ENCODE measurements at places on chromosomes 5 and 9.

DNA sequence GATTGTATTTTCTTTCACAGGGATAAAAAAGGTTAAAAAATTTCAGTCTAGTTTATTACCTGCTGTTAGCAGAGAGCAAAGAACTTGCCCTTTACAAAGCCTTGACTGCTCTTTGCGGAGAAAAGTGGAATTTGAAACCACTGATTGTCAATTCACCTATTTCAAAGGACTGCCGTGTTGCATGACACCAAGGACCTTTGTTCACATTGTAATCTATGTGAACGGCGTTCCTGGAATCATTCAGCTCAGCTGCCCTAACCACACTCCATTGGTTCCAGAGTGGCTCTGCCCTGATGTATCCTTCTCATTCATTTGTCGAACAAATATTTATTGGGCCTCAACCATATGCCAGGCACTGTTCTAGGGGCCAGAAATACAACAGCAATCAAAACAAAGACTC lies 377.5 kb upstream of the RFX3 start:
- no peak for DNase-seq

- no peak for DNase-seq
Measured at GRCh38 chr5:66367814-66368541, 223.9 kb downstream of the SREK1 start.

GRCh38 chr9:121498150-121498486 lies 1.5 kb downstream of the GGTA1 start:
- DNase-seq, result peak; percentile 70

DNA sequence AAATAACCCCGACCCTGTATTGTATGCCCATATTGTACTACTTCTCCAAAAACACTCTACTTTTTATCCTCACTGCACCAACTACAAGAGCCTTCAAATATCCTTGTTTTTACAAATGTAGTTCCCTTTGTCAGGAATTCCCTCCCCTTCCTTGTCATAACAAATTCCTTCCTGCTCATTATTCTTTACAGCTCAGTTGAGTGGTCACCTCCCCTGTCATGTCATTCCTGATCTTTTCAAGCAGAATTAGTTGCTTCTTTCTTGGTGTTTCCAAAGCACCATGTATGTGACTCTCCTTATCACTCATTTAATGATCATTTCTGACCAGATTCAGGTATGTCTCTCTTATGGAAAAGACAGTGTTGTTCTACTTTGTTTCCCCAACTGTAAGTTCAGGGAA lies 194.2 kb upstream of the SMC2 start:
- DNase-seq, result no peak

DNA sequence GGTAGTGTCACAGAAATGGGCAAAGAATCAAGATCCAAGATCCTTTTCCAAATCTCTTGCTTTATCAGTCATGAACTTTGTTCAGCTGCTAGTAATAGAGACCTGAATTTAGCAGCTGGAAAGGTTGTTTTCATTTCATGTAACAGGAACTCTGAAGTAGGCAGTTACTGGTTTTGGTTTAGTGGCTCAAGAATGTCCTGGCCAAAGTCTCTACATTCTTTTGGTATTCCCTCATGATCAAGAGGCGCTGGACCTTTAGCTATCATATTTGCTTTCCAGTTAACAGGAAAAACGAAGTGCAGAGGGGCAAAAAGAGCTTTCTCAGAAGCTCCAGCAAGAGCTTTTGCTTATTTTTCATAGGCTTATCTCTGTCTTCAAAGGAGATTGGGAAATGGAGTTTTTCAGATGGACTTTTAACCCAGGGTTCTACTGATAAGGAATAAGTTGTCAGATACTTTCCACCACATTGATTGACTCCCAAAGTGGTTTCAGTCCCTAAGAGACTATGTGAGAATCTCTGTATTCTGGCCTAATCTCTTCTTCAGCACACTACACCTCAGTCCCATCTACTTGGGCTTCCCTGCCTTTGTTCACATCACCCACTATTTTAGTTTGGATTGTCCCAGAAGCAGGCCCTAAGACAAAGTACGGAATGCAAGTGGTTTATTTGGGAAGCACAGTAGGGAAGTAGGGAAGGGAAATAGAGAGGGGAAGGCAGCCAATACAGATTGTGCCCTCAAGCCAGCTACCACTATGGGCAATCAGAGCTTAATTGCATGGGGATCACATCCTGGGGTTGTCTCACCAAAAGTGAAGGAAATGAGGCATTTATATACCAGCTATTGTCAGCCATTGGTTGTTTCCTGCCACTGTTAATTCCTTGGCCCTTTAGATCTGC lies 359.3 kb downstream of the LRRC70 start:
- DNase-seq, result peak; percentile 40

DNA sequence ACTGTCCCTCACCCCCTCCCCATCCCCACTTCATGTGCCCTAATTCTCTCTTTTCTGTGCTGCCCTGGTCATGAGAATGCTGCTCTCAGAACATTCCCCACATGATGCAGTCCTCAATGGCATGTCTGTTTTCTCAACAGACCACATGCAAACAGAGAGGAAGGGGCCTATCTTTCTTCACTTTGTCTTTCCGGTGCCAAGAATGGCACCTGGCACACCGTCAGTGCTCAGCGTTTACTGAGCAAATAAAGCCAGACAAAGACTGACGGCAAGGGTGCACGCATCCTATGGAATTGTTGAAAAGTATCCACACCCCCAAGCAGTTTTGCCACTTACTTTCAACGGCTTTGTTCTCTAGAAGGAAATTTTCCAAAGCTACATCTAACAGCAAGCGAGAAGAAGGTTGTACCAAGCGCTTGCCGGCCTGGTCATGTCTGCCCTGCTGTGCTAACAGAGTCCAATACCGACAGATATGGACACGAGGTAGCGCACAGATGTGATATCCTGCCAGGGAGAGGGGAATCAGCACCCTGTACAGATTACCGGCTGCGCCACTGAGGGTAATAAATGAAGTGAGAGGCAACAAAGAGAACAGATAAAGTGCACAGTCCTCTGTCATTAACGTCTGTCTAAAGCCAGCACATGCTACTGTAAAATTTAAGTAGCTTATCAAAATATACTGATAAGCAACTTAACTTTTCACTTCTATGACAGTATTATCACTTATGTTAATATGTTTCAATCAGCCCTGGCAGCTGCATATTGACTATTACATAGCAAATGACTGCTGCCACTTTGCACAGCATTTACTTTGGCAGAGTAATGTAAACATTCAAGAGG lies 251.7 kb downstream of the DENND1A start:
- no peak for DNase-seq

DNA sequence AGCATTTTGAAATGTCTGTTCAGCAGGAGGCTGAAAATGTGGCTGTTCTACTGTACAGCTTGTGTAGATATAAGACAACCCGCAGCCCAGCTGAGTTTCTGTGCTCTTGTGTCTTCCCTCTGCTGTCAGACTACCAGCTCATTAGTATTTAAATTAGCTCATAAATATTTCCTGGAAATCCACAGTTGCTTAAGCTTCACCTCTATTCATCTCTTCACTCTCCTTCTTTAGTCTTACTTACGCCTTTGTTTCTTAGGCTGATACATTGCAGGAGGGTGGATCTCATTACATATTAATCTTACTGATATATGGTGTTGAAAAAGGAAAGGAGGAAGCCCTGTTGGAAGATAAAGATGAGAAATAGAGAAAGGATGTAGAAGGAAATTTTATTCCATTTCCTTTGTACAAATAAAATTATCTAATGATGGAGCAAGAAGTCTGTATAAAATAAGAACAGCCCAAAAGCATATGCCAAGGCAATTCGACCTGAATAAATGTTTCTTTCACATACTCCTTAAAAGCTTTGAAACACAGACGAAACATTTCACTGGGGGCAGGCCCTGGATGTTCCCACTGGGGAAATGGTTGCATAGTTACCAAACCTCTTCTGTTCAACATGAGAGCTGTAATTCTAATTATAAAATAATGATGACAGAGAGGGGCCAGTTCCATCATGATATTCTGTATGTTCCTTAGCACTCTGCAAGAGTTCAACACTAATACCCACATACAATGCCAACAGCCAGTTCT lies 111.8 kb upstream of the APC start:
- no peak for DNase-seq

- DNase-seq, result no peak
Measured at GRCh38 chr5:155148694-155149093, 135.1 kb downstream of the KIF4B start.

DNA sequence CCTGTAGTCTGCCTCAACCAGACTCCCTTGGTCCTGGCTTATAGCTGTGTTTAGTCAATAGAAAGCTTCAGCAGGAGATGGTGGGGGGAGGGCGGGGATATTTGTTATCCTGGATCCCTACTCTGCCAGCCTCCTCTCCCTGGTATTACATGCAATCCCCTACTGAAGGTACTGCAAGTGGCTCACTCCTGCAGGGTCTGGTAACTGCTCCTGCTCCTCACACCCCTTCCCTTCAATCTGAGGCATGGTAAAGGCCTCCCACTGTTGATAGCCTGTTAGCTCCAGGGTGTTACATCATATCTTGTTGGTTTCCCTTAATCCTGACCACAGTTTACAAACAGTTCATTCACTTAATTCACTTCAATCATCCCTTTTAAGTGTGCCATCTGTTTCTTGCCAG lies 137.5 kb downstream of the AP3B1 start:
- no peak for DNase-seq

DNA sequence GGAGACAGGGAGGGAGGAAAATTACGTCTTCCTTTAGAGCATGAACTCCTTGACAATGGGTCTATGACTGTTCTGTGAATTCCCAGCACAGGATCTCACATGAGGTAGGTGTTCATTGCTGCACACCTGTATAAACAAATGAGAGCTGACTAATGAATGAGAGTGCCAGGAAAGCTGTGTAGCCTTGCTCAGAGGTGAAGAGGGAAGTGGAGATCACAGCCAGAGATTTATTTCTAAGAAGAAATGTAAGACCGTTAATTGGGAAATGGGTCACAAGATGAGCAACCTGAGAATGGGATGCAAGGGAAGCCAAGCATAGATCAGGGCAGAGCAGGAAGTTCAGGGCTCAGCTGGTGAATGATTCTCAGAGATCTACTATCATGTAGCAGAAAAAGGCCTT lies 295.1 kb downstream of the CDK5RAP2 start:
- no peak for DNase-seq

DNA sequence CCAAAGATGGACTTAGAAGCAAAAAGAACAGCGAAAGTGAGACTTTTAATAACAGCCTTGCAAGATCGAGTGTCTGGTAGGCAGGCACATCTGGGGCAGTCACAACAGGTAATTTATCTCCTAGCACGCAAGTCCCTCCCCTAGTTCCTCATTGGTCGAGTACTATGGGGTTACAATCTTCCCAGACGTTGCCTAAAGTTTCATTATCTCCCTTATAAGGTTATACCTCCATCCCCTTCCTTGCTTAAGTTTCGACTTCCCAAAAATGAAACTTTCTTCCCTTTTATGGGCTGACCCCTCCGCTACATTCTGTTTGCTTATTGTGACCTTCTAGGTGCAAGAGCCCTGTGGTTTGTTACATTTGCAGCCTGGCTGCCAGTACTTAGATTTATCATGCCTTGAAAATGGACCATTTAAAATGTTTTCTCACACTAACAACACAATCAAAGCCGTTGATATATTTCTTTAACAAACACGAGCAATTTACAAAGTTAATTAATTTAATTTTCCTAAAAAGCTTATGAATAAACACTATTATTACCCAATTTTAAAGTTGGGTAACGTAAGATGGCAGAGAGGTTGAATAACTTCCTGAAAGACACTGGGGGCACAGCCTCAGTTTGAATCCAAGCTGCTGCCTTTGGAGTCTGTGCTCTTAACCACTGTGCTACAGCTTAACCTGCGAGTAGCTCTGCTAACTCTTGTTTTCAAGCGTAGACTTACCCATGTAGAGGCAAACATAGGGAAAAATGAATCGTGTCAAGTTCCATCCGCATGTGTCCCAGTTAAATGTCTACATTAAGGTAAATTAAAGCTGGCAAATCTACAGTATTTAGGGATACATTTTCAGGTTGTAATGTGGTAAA lies 91.7 kb downstream of the EDIL3 start:
- no peak for DNase-seq

DNA sequence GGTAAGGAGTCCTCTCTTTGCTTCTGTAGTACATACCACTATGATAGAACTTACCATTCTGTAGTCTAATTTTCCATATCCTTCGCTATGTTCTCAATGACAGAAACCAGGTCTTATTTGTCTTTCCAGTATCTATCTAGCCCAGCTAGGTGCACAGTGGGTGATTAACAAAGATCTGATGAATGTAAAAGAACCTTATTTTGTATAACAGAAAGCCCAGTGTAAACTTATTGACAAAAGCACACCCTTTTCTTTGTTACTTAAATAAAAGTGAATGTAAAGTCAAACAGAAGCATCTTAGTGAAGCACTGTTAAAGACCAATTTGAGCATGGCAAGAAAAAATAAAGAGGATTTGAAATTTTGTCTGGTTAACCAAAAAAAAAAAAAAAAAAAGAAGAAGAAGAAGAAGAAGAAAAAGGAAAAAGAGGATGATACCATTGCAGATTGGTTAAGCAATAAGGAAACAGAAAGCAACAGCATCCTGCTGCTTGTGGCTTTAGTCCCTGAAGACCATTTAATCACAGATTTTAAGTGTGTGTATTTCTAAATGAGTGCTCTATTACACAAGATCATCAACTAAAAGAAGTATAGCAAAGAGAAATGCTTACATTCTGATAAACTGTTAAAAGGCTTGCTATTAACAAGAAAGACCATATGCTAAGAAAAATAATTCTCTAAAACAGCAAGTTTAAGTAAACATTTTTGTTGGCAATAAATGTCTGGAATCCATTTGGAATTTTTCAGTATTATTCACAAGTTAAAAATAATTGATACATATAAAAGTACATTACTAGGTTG lies 21.2 kb downstream of the MEGF9 start:
- DNase-seq, result peak; percentile 65

DNA sequence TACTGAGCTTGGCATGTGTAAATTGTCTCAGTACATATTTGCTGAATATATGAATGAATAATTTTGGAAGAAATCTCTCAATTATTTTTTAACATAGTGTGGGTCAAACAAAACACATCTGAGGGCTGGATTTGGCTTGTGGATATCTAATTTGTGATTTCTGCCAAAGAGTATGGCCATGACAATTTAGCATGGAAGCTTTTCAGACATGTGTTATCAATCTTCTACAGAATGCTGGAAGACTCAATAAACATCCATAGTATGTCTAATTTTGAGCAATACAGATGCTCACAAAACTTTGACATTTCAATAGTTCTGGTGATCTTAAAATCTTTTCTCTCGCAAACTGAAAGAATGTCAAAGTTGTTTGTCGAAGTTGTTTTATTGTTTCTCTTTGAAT lies 214.1 kb upstream of the ANKH start:
- DNase-seq, result no peak

- no peak for DNase-seq
Measured at GRCh38 chr9:72092820-72093219, 32.4 kb upstream of the C9orf57 start.

DNA sequence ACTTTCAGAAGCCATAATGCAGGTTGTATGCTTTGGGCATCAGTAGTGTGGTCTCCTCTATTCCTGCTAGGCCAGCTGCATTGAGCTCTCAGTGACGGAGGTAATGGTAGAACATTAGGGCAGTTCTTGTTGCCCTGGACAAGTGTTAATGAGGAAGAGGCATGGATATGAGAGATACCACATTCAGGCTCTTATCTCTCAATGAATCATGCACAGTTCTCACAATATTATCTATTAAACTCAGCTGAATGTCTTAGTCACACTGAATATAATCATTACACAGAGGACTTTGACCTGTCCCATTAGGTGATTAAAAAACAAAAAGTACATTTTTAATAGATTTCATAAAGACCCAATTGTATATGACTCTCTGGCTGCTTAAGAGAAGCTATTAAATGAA lies 76.6 kb upstream of the SSBP2 start:
- DNase-seq, result no peak

GRCh38 chr9:123365287-123365880 lies 9.4 kb downstream of the CRB2 start:
- DNase-seq, result no peak

- no peak for DNase-seq
Measured at GRCh38 chr5:172235827-172236736, 42.1 kb downstream of the EFCAB9 start.

- peak; percentile 31 for DNase-seq
Measured at GRCh38 chr9:33676746-33677505, 118.4 kb upstream of the PRSS3 start.
